Brain pericyte (primary cell): ENCODE measurements at places on chromosomes 3 and 15.

DNA sequence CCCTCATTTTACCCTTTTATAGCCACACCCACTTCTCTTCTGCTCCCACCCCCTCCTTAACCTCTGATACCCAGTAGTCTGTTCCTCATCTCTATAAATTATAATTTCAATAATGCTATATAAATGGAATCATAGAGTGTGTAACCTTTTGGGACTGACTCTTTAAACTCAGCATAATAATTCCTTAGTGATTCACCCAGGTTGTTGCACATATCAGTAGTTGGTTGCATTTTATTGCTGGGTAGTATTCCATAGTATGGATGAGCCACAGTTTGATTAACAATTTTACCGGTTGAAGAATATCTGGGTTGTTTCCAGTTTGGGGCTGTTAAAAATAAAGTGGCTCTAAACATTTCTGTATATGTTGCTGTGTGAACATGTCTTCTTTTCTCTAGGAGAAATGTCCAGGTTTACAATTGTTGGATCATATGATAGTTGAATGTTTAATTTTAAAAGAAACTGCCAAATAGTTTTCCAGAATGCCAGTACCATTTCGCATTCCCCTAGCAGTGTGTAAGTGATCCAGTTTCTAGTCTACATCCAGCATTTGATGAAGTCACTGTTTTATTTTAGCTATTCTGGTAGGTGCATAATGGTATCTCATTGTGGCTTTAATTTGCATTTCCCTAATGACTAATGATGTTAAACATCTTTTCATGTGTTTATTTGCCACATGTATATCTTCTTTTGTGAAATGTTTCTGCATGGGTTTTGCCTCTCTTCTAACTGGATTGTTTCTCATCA lies 68.5 kb downstream of the VPS8 start:
- no peak for DNase-seq

DNA sequence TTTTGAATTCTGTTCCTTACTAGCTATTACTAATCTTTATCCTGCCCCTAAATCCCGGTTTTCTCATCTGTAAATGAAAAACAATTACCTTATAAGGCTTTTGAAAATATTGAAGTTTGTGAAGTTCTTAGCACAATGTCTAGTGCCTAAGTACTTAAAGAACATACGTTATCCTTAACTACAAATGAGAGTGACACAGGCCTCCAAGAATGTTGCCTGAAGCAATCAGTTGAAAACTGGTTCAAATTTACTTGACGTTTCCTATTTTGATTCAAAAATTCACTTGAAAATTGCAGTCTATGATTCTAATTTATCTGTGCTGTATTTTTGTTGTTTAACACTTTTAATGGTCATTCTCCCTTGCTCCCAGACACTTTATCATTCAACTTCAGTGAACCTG lies 3.2 kb downstream of the SENP7 start:
- no peak for DNase-seq

DNA sequence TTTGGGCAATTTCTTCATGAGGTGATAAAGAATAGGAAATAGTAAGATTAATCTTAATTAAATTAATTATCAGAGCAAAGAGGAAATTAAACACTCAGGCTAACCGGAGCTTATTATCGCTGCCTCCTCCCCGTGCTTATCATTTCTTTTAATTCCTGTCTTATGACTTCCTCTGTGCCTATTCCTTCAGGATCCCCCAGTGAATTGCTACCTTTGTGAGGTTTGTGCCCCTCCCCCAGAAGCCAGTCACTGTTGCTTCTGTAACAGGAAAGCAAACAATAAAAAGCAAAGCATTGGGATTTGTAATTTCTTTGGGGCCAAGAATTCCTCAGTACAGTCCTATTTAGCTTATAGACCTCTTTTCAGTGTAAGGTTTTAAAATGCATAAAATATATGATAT lies 164.5 kb downstream of the CADPS start:
- DNase-seq: no peak

GRCh38 chr15:63439536-63440264 lies 58.1 kb upstream of the CA12 start:
- DNase-seq: no peak

DNA sequence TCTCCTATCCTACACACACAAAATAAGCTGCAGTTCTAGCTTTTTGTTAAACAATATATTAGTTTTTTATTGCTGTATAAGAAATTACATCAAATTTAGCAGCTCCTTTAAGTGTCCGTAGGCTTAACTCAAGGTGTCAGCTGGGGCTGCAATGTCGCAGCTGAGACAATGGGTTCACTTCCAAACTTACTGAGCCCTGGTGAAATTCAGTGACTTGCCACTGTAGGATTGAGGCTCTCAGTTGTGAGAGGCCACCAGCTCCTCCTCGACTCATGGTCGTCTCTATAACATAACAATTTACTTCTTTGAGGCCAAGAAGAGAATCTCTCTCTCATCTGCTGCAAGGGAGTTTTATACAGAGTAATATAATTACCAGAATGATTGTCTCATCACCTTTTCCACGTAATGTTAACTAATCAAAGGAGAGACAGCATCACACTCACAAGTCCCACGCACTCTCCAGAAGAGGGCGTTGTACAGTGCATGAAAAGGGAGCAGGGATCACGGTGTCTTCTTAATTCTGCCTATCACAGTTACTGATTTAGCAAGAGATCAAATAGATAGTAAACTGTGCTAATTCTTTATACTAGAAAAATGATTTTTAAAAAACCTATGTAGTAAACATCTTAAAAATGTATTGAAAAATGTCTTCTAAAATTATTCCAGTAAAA lies 735.6 kb upstream of the GBE1 start:
- no peak for DNase-seq

GRCh38 chr15:91496754-91497691 lies 356.5 kb upstream of the SLCO3A1 start:
- DNase-seq: no peak

GRCh38 chr3:114649331-114649730 lies 355.5 kb downstream of the TIGIT start:
- no peak for DNase-seq

DNA sequence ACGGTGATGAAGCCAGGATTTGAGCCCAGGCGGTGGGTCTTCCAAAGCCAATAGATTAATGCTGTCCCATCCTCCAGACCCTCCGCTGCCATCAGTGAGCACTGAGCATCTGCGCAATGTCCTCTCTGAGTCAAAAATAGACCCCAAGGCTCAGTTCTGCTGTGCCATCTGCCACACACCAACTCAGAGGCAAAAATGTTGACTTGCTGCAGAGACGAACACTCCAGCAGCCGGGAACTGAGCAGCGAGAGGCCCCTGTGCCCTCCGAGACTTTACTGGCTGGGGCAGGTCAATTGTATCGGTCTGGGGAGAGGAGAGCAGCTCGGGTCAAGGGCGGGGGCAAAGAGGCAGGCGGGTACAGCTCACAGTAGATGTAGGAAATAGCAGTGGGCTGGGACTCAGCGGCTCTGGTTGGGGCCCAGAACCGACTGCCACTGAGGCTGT lies 41.5 kb upstream of the ATP2B2 start:
- no peak for DNase-seq

DNA sequence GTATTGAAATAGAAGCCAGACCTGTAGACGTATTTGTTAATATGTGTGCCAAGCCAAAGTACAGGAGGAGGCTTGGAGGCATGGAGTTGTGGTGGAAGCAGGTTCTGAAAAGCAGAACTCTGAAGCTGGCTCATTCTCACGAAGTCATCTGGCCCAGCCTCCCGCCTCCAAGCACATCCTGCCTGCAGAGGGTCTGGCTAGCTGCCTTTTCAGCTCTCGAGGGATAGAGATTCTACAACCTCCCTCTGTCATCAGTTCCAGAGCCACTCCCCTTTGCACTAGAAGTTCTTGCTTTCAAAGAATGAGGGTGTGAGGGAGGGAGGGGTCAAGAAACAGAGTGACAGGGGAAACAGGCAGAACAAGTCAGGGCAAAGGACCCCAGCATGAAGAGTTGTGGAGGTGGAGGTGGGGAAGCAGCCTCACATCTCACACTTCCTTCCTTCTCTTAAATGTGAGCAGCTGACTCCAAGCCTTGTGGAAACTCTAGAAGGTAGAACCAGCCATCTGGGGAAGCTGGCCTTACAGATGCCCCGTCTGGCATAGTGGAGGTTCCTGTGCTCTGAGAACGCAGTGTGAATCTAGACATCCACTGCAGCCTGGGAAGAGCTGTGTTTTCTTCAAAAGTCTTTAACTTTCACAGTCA lies 95.3 kb downstream of the SLC49A4 start:
- DNase-seq: no peak

DNA sequence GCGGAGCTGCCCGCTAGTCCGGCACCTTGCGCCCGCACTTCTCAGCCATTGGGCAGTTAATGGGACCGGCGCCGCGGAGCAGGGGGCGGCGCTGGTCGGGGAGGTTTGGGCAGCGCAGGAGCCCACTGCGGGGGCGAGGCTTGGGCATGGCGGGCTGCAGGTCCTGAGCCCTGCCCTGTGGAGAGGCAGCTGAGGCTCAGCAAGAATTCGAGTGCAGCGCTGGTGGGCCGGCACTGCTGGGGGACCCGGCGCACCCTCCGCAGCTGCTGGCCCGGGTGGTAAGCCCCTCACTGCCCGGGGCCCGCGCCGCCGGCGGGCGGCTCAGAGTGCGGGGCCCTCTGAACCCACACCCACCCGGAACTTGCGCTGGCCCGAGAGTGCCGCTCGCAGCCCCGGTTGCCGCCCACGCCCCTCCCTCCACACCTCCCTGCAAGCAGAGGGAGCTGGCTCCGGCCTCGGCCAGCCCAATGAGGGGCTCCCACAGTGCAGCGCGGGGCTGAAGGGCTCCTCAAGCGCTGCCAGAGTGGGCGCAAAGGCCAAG lies 835.0 kb downstream of the TBL1XR1 start:
- DNase-seq: no peak

- no peak for DNase-seq
Observed at GRCh38 chr3:197907196-197907595, 42.8 kb upstream of the RPL35A start.

DNA sequence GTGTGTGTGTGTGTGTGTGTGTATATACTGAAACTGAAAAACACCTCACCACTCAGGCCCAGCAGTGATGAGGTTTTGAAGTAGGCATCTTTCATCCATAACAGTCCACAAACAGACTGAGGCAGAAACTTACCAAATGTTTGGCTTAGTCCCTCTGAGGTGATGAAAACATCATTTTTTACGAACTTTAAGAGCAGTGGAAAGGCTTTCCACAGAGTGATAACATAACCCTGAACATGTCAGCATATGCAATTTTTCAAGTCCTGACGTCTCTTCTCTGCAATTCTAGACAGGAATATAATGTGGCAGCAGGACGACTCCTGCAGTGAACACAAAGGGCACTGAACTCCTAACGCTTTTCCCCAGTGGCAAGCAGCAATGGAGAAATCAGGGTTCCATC lies 247.0 kb upstream of the THBS1 start:
- DNase-seq: no peak

- no peak for DNase-seq
Observed at GRCh38 chr3:106518516-106518915, 649.7 kb upstream of the CBLB start.

- no peak for DNase-seq
Observed at GRCh38 chr15:70767667-70768066, 4.3 kb upstream of the UACA start.

- no peak for DNase-seq
Observed at GRCh38 chr15:81945014-81945615, 100.7 kb downstream of the MEX3B start.
